Activated CD8-positive, alpha-beta memory T cell treated with anti-CD3 and anti-CD28 coated beads for 36 hours (primary cell): ENCODE measurements at places on chromosomes 4 and X. TPM values are rescaled to one million over a fixed set of nuclear protein-coding genes. Genes with fewer than 3 reads are reported as not detected.

The GATA1 gene
- total RNA-seq: not detected

The FGFBP2 gene
- 2.1 TPM for total RNA-seq

The MAGEC3 gene
- not detected for total RNA-seq

The ASB11 gene
- not detected for total RNA-seq

The ATP2B3 gene
- total RNA-seq: not detected
